T-helper 2 cell treated with Interferon-gamma antibody and Interleukin-4, amounts not matched to agents 5 μg/mL and 100 μg/mL, for 36 hours (primary cell): ENCODE measurements at places on chromosomes 13 and 19.
A peak's percentile ranks its signal among the peaks of the same experiment; 100 is the strongest.

- H3K27ac ChIP-seq: no peak overlapping the region
- H3K4me3 ChIP-seq: no peak overlapping the region
- no peaks in the 10 kb centered on the region for H3K36me3 ChIP-seq
- H3K4me1 ChIP-seq: no peaks in the 10 kb centered on the region
- no peak for DNase-seq
Measured at GRCh38 chr13:36030670-36031331, 100.4 kb downstream of the DCLK1 start.

- peaks cover 3% of the 10 kb centered on the region for H3K27me3 ChIP-seq
- H3K27ac ChIP-seq: no peak overlapping the region
- H3K4me3 ChIP-seq: no peak overlapping the region
- H3K36me3 ChIP-seq: no peaks in the 10 kb centered on the region
- DNase-seq: no peak
Measured at GRCh38 chr13:43335764-43336163, 312.4 kb downstream of the DNAJC15 start.

DNA sequence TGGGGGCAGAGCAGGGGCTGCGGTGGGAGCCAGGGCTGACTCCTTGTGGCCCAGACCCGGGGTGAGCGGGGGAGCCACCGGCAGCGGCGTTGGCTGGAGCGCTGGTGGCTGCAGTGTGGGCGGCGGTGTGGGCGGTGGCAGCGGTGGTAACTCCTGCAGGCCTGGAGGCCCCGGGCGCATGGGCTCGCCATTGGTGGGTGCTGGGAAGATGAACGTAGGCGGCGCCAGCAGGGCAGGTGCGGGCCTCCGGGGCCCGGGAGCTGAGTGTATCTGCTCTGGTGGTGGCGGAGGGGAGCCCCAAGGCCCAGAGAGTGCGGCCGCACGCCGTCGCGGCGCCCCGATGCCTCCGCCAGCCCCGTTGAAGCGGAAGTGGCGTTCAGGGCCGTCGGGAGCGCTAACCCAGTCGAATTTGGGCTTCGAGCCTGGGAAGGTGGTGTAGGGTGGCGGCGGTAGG is 2.0 kb downstream of the GGN start:
- H3K36me3 ChIP-seq: peaks cover 41% of the 10 kb centered on the region
- no peak for DNase-seq
- no peak overlapping the region for H3K27ac ChIP-seq

- no peak overlapping the region for H3K27ac ChIP-seq
- no peaks in the 10 kb centered on the region for H3K27me3 ChIP-seq
- no peak overlapping the region for H3K4me3 ChIP-seq
- no peaks in the 10 kb centered on the region for H3K36me3 ChIP-seq
Measured at GRCh38 chr19:40356681-40357595, 8.4 kb downstream of the PLD3 start.

DNA sequence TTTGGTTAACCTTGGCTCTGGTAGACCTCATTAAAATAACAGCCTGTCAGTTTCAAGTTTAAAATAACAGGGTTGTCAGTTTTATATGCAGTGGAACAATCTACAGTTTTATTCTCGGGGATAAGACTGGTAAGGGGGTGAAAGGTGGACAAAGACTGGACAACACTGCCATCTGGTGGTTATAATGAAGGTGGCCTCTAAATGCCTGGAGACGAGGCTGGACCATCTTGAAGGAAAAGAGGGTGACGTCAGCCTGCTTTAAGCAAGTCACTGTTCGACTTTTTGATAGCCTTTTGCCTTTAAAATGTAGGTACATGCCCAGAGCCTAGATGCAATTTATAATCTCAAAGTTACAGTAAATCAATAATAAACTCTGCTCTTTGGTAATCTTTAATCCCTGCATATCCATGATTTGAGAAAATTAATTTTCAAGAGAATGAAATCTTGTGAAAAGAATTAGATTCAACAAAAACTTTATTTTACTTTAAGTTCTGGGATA is 117.0 kb downstream of the DCT start:
- peak; percentile 49 for DNase-seq
- no peak overlapping the region for H3K27ac ChIP-seq
- no peak overlapping the region for H3K4me3 ChIP-seq
- H3K4me1 ChIP-seq: no peaks in the 10 kb centered on the region
- peaks cover 1% of the 10 kb centered on the region for H3K27me3 ChIP-seq

- no peaks in the 10 kb centered on the region for H3K27me3 ChIP-seq
- H3K4me1 ChIP-seq: no peaks in the 10 kb centered on the region
Measured at GRCh38 chr13:96684469-96684868, 309.8 kb downstream of the OXGR1 start.

DNA sequence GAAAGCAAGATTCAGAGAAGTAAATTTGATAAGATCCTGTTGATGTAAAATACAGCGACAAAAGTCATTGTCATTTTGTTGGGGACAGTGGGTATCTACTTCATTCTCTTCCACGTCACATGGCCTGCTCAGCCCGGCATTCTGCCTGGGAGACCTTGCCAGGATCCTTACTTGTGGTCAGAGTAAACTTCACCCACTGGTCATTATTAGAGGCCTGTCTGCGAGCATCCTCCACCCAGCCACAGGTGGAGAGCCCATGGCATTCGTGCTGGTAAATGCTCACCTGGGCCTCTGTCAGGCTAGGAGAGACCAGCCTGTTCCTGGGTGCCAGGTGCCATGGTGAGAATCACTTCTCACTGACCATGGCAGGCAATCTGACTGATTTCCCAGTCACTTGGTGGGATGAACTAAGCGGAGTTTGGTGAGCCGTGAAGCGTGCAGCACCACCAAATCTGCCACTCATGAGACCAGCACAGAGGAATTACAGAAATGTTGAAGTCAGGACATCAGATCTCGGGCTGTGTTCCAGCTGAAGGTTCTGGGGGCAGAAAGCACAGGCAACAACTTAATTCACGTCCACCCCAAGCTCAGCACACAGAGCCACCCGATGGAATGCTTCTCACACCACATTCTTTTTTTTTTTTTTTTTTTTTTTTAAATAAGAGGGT is 107.0 kb downstream of the SIPA1L3 start:
- H3K27me3 ChIP-seq: no peaks in the 10 kb centered on the region
- no peak overlapping the region for H3K4me3 ChIP-seq
- no peaks in the 10 kb centered on the region for H3K4me1 ChIP-seq
- DNase-seq: no peak
- no peak overlapping the region for H3K27ac ChIP-seq

GRCh38 chr13:101661839-101662238 is 209.4 kb downstream of the ITGBL1 start:
- H3K36me3 ChIP-seq: no peaks in the 10 kb centered on the region
- H3K27me3 ChIP-seq: no peaks in the 10 kb centered on the region
- no peak overlapping the region for H3K4me3 ChIP-seq
- H3K4me1 ChIP-seq: no peaks in the 10 kb centered on the region
